ENCODE measurements at places on chromosomes 3 and 15.

DNA sequence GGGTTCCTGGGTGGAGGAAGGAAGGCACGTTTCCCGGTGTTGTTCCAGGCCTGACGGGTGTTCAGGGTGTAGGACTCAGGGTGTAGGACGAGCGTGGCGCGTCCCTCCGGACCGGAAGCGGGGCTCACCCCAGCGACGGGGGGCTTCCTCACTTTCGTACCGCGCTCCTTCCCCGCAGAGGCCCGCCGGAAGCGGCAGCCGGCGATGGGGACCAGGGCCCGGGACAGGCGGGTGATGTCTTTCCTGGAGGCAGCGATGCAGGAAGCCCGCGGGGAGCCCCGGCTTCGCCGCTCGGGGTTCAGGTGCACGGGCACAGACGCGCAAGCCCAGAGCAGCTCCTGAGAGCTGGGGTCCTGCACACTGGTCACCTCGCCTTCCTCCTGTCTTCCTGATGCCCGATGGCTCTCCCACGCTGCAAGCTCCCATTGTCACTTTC, 13.4 kb downstream of the FOXL2NB start:
- H3K4me3 ChIP-seq, result no peak overlapping the region
- H3K27me3 ChIP-seq, result no peaks in the 10 kb centered on the region
- H3K4me1 ChIP-seq, result peaks cover 11% of the 10 kb centered on the region
- DNase-seq, result no peak
- H3K36me3 ChIP-seq, result no peaks in the 10 kb centered on the region

GRCh38 chr3:45968149-45968548, 24.9 kb downstream of the CXCR6 start:
- no peaks in the 10 kb centered on the region for H3K27me3 ChIP-seq
- H3K4me1 ChIP-seq, result peaks cover 16% of the 10 kb centered on the region
- peaks cover 5% of the 10 kb centered on the region for H3K36me3 ChIP-seq

- H3K27me3 ChIP-seq, result no peaks in the 10 kb centered on the region
- H3K4me3 ChIP-seq, result no peak overlapping the region
- peak overlapping the region; percentile 96 for H3K27ac ChIP-seq
- DNase-seq, result no peak
- no peaks in the 10 kb centered on the region for H3K36me3 ChIP-seq
Measured at GRCh38 chr3:102091358-102091757, 242.0 kb downstream of the NFKBIZ start.

DNA sequence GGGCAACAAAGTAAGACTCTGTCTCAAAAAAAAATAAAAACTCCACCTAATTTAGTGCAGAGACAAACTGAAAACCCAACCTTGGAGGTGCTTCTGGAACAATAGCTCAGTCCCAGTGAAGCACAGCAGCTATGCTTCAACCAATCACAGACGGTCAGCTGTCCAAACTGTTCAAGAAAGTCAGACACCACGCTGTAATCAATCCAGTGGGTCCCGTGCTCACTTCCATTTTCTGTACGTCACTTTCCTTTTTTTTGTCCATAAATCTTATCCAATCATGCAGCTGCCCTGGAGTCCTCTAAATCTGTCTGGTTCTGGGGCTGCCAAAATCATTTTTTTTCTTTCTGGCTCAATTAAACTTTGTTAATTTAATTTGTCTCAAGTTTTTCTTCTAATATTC, 93.6 kb upstream of the FAM174B start:
- H3K4me1 ChIP-seq, result peaks cover 9% of the 10 kb centered on the region
- no peak for DNase-seq
- H3K27ac ChIP-seq, result no peak overlapping the region

GRCh38 chr3:178513546-178514380, 22.5 kb upstream of the KCNMB2 start:
- no peak for DNase-seq
- H3K4me1 ChIP-seq, result no peaks in the 10 kb centered on the region
- no peak overlapping the region for H3K4me3 ChIP-seq

GRCh38 chr3:44235604-44236484, 5.8 kb upstream of the TOPAZ1 start:
- no peak overlapping the region for H3K27ac ChIP-seq
- H3K36me3 ChIP-seq, result no peaks in the 10 kb centered on the region
- H3K4me3 ChIP-seq, result no peak overlapping the region
- H3K4me1 ChIP-seq, result 0 out of 2 replicates have a peak, but pooled peaks cover 4% of the 10 kb centered on the region

Measured in PC-3 (cell line).